Skin of body (tissue), 3 donors: ENCODE measurements at places on chromosomes 1 and 21.

- DNase-seq: no peak
Measured at GRCh38 chr1:229531326-229531725, 23.2 kb upstream of the NUP133 start.

GRCh38 chr1:103024051-103024450 is 84.3 kb downstream of the COL11A1 start:
- DNase-seq: no peak

DNA sequence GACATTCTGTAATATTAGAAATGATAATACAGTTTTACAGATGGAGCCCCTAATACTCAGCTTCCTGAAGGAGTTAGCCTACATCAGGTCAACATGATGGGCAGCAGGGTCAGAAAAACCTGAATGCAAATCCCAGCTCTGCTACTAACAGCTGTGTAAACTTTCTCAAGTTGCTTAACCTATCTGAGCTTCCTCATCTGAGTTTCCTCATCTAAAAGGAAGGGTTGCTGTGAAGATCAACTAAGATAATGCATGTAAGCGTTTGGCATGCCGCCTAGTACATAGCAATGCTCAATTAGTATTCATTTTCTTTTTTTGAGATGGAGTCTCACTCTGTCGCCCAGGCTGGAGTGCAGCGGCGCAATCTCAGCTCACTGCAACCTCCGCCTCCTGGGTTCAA is 18.4 kb upstream of the DESI2 start:
- no peak for DNase-seq

DNA sequence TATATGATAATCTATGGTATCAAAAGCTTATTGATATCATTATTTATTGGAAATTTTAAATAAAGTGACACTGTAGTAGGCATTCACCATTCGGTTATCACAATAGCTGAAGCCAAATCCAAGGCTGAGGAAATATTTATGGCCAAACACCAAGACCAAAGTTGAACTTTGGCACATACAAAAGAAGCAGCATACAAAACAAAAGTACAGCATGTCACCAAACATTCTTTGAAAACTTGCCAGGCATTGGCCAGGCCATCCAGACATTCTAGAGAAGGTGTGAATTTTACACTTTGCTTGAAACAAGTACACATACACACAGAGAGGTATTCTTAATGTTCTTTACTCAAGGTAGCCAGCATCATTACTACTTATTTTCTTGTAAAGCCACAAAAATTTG is 544.4 kb upstream of the CXADR start:
- DNase-seq: no peak

GRCh38 chr1:22026924-22027289 is 25.4 kb downstream of the CELA3A start:
- DNase-seq: no peak

GRCh38 chr21:41557884-41558283 is 49.9 kb upstream of the TMPRSS2 start:
- no peak for DNase-seq

- DNase-seq: no peak
Measured at GRCh38 chr1:177219554-177220458, 49.0 kb downstream of the BRINP2 start.

DNA sequence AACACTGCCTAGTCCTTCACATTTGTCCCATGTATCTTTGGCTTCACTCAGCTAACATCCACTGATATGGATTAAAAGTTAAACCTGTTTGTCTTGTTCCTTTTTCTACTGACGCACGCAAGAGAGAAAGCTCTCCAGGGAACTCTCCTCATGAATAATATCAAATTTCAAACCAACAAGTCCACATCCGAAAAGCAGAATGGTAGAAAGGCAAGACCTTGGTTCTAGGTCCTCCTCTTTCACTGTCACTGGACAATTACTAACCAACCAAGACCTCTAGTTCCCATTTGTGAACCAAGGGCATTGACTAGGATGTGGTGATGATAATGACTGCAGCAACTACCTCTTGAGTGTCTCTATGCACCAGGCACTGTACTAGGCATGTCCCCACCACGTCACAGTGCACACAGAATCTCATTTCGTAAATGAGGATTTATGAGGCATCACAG is 8.4 kb downstream of the PLPP3 start:
- no peak for DNase-seq

DNA sequence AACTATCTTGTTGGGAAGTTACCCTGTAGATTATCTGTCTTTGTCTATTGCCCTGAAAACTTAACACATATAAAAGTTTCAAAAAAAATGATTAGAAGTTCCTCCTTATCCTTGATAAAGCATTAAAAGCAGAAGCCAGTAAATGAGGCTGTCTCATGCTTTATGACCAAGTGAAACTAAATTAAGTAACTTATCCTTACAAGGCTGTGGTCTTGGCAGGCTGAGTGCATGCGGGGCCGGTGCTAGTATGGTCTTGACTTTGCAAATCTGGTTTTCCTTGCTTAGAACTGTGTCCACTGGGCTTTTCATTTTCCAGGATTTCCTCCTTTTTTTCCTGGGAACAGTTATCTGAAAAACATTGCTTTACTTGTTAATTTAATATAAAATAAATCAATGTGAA is 43.1 kb downstream of the PCNX2 start:
- DNase-seq: peak; percentile 30

GRCh38 chr1:184740344-184740743 is 14.3 kb downstream of the EDEM3 start:
- no peak for DNase-seq

DNA sequence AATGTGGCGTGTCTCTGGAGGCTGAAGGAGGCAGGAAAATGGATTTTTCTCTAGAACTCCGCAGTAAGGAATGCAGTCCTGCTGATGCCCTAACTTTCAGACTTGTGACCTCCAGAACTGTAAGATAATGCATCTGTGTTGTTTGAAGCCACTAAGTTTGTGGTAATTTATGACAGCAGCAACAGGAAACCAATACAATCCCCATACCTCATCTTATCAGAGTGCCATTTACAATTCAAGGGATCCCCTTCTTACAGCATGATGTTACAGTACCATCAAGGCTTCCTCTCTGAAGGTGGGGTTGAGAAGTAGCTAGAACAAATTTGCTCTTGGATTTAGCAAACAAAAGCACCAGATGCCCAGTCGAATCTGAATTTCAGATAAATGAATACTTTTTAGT is 21.6 kb downstream of the ABCA4 start:
- no peak for DNase-seq

DNA sequence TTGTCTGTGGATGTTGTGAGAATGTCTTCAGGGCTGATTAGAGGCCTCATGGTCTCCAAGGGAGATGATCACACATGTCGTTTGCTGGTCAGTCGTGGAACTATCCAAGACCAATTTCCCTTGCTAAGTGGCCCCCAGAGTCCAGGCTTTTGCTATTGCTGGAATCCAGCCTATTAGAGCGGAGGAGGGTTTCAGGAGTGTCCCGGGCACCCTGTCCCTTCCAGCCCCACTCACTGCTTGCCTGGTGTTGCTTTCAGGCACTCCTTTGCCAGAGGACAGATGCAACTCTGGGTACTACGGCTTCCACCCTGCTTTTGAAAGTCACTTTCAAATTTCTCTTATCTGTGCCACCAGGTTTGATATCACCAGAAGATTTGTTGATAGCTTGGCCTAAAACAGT is 149.1 kb downstream of the NOS1AP start:
- DNase-seq: no peak

DNA sequence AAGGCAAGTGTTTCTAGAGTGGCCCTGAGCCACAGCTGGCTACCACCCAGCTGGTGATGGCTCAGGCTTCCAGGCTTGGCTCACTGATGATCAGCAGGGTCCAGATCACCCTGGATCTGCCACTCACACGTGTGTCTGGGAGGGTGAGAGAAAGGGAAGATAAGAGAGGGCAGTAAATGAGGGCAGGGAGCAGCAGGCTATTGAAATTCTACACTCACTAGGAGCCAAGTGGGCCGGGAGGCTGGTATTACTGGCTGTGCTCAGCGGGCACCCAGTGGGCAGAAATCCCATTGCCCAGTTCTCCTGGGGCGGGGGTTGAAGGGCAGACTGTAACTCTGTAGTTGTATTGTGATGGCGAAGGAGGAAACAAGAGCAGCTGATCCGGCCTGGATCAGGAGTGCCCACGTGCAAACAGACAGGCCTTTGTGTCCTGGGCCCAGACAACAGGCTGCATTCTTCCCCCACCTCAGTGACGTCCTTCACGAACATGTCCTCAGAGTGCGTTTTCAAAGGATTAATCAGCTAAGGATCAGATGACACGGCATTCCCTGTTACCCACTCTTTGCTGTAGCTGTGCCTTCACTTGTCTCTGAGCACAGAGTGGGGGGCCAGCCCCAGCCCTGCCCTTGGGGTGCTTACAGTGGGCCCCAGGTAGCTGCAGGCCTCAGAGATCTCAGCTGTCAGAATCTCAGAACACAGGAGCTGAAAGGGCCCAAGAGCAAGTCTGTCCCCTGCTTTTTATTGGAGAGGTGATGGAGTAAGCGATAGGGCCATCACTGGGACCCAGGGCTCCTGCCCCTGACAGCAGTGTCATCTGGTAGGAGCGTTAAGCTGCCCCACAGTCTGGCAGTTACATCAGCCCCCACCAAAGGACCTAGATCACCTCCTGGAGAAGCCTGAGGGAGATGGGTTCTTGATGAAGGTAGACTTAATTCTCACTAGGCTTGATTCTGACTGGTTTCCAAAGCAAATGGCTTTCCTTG is 60.5 kb downstream of the ATP1A1 start:
- DNase-seq: no peak

DNA sequence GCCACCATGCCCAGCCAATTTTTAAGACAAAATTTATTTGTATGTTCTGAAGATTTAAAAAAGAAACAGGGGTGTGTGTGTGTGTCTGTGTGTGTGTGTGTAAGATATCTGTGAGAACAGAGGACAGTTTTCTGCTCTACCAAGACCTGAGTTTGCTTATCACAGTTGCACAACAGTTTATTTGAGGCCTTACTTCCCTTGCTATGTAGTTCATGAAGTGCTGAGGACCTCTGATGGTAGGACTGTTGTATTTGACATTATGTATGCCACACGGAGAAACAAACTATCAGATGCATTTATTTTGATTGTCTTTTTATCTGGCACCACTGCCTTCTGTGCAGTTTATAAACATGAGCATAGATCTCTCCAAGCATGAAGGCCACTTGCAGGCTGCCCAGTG is 355.2 kb downstream of the PBX1 start:
- peak; percentile 11 for DNase-seq

DNA sequence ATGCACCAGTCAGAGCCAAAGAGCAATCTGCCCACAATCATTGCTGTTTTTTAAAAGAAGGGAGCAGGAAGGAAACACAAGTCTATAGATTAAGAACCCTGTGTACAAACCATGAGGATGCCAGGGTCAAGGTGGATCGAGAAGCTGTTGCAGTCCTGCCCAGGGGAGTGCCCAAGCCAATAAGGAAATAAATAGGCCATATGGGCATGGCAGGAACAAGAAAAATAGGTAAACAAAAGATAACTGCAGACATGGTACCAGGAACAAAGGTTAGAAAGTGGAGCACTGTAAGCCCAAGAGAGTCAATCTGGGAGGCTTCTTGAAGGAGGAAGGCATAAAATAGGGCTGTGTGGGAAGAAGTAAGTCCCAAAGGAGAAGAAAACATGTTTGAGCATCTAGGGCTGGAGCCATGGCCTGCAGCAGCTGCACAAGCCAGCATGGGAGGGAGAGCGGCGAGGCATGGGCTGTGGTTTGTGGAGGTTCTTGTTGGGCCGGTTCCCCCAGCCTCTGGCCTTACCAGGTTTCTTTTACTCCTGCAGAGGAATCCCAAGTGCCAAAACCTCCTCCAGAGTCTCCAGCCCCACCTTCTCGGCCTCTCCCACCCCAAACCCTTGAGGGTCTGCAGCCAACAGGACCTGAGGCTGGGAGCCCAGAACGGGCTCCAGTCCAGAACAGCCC is 13.6 kb downstream of the INAVA start:
- DNase-seq: no peak

DNA sequence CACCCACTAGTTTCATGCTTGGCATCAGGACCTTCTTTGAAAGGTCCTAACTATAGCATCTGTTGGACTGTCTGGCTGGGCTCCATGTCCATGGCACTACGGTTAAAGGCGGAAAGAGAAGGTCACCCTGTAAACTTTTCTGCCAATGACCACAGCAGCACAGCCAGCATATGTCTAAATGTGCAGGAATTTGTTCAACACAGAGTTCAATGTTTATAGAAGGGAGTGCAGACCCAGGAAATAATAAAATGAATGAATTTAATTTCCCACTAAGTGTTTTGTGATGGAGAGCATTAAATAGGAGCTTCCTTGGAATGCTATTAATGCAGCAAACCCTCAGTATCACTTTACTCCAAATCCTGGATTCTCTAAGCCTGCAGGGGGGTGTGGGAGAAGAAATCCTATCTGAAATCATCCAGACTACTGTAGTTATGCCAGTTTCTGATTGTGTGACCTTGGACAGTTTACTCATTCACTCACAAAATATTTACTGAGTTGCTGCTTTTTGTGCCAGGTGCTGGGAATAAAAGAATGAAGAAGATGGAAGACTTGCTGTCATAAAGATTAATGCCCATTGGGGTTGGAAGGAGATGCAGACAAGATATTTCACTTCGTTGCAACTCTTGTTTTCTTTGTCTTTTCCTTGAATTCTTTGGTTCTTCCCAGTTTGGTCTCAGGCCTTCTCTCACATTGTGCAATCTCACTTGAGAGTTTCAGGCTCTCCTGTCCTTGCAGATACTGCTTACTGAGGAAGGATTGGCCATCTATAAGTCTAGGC is 195.0 kb downstream of the ROR1 start:
- peak; percentile 14 for DNase-seq

- DNase-seq: no peak
Measured at GRCh38 chr1:90502194-90502593, 214.9 kb downstream of the BARHL2 start.

GRCh38 chr1:150973836-150974579 is 627 bp downstream of the CERS2 start:
- DNase-seq: no peak

GRCh38 chr1:54108156-54108555 is 44.6 kb downstream of the CDCP2 start:
- no peak for DNase-seq
